ENCODE measurements at places on chromosomes 16 and 17. TPM values are rescaled to one million over a fixed set of nuclear protein-coding genes. Genes with fewer than 3 reads are reported as not detected.

Gene RHBDF1
- 30.4 TPM for total RNA-seq

Gene HID1
- total RNA-seq, result 16.6 TPM

Gene TEDC2
- total RNA-seq, result 1.7 TPM

Gene CCL2
- 24.1 TPM for total RNA-seq

Gene HIC1
- total RNA-seq, result 4.4 TPM

Gene CDK3
- total RNA-seq, result 5.1 TPM

Gene TMEM88
- 1.0 TPM for total RNA-seq

Gene KRT15
- not detected for total RNA-seq

Gene GJD3
- total RNA-seq, result not detected

Gene ICAM2
- total RNA-seq, result 52.0 TPM

Gene PDILT
- total RNA-seq, result not detected

Gene C16orf96
- total RNA-seq, result not detected

Gene CTRB1
- total RNA-seq, result not detected

Gene KRTAP4-4
- total RNA-seq, result not detected

Gene CD79B
- 3.1 TPM for total RNA-seq

Gene KCNAB3
- 2.8 TPM for total RNA-seq

Gene TMED6
- total RNA-seq, result not detected

Gene TTLL6
- not detected for total RNA-seq

Gene STH
- total RNA-seq, result not detected

Gene GAST
- not detected for total RNA-seq

Gene SLC52A1
- total RNA-seq, result not detected

Gene OR3A3
- total RNA-seq, result not detected

Gene WWP2
- 40.9 TPM for total RNA-seq

Gene LRRC37A
- total RNA-seq, result 0.88 TPM

Gene CA7
- total RNA-seq, result not detected

Gene NUDT16L1
- 11.7 TPM for total RNA-seq

Gene TPSG1
- not detected for total RNA-seq

Gene CNGB1
- total RNA-seq, result not detected

Gene CACNA1H
- 13.9 TPM for total RNA-seq

Gene SLC47A1
- 1.3 TPM for total RNA-seq

Gene YBX2
- 14.1 TPM for total RNA-seq

Gene MPV17L
- 20.0 TPM for total RNA-seq

Gene CCL1
- not detected for total RNA-seq

Gene COPRS
- 59.0 TPM for total RNA-seq

Gene UTS2R
- not detected for total RNA-seq

Gene ATXN7L3
- total RNA-seq, result 11.7 TPM

Gene LPCAT2
- 19.4 TPM for total RNA-seq

Gene FBXW10
- total RNA-seq, result not detected

Gene FAM20A
- total RNA-seq, result 13.6 TPM

Gene HSD11B2
- total RNA-seq, result 1.3 TPM

Gene MYCBPAP
- 1.8 TPM for total RNA-seq

Gene IL17C
- not detected for total RNA-seq

Gene HOXB7
- total RNA-seq, result 11.1 TPM

Gene BTBD17
- total RNA-seq, result not detected

Gene CCL16
- 2.6 TPM for total RNA-seq

Gene MNT
- 7.0 TPM for total RNA-seq

Gene NMRAL1
- 55.6 TPM for total RNA-seq

Gene ZNF469
- 1.3 TPM for total RNA-seq

Data from subcutaneous adipose tissue (tissue), 4 donors.